ENCODE measurements at places on chromosomes 6 and 20.

- DNase-seq: no peak
Observed at GRCh38 chr20:41563087-41563486, 55.1 kb downstream of the CHD6 start.

DNA sequence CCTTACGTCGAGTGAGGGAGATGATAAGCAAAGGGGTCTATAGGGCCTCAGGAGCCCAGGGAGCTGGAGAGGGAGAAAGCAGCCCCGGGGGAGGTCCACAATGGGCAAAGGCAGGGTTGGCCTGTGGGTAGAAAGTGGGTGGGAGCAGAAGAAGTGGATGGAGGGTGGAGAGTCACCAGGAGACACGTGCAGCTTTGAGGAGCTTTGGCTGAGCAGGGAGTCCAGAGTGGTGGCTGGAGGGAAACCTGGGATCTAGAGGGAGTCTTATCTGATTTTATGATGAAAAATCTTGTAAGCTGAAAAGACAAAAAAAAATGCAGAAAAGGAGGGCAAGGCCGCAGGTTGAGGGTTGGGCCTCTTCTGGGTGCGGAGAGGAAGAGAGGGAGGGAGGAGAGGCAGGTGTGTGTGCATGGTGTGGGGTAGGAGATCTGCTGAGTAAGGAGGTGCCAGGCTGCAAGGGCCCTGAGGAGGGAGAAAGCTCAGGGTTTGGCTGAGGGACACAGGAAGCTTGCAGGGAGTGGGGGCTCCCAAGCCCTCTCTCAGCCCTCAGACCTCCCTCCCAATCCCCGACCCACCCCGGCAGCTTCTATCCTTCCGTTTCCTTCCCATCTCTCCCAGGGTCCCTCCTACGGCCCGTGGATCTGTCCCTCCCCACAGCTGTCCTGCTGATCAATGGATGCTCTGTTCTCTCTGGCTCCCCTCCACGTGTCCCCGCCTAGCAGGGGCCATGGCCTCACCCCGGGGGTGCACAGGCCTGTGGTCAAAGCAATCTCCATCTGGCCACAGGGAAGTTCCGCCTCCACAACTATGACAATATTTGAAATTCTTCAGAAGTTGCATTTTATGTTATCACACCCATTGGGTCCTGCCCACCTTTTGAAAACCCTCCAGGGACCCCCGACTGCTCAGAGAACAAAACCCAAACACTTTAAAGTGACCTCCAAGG lies 17.1 kb upstream of the BPI start:
- no peak for DNase-seq

GRCh38 chr20:31711179-31712111 lies 11.2 kb downstream of the BCL2L1 start:
- peak; percentile 47 for DNase-seq

- DNase-seq: no peak
Observed at GRCh38 chr6:1972962-1973361, 272.4 kb downstream of the GMDS start.

DNA sequence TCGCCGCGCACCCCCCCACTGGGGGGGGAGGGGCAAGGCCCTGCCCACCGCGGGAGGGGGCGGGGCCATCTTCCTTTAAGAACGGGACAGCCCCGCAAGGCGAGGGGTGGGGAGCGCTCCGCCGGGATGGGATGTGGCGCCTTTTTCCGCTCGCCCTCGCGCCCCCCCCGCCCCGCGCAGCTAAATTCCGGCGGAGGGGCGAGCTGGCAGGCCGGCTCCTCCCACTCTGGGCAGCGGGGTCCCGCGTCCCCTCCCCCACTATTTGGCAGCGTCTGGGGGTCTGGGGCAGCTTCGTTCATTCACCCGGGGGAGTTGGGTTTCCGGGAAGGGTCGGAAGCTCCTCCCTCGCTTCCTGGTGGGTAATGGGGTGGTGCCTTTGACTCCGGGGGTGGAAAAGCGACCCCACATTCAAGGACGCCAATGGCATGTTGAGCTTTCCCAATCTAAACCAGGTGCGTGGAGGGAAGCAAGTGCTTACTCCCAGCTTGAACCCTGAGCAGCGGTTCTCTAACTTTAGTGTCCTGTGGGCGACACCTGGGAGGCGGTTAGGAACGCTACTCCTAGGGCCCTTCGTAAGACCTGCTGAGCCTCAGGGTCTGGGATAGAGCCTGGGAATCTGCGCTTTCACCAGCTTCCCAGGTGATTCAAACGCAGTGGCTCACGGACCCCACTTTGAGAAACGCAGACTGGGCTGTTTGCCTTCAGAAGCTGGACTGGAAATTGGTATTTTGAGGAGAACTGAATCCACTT lies 927 bp downstream of the ASXL1 start:
- peak; percentile 70 for DNase-seq

DNA sequence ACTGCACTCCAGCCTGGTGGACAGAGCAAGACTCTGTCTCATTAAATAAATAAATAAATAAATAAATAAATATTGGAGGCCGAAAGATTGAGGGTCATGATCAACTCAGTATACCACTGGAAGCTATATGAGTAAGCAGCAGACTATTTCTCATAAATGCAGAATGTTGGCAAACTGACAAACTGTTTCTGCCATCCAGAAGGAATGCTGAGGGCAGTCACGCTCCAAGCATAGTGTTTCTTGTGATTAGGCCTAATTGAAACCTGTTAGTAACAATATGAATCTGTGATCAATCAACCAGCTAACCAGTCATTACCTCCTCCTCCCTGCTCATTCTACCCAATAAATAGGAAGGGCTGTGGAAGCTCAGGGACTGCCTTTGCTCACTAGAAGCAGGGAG lies 15.2 kb upstream of the KCNK15 start:
- no peak for DNase-seq

DNA sequence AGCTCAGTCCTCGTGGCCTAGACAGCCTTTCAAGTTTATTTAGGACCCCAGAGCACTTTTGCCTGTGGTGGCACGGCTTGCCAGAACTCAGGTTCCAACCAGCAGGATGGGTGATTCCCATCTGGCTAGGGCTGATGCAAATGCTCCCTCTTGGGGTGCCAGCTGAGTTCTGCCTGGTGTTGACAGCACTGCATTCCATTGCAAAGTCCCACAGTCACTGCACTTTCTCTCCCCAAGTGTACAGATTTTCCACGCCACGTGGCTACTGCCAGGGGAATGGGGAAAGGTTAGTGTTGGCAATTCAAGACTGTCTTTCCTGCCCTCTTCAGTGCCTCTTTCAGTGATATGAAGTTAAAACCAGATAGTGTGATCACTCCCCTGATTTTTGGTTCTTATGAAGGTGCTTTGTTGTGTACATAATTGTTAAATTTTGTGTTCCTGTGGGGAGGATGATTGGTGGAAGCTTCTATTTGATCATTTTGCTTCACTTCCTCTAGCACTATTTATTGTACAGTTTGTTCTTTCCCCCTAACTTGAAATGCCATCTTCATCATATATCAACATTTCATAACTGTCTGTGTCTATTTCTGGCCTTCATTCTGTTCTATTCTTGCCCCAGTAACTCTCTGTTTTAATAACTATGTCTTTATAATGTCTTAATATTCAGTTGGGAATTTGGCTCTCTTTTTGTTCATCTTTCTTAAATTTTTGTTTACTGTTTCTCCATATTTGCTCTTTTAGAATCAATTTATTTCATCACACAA lies 86.2 kb downstream of the CFAP61 start:
- no peak for DNase-seq

DNA sequence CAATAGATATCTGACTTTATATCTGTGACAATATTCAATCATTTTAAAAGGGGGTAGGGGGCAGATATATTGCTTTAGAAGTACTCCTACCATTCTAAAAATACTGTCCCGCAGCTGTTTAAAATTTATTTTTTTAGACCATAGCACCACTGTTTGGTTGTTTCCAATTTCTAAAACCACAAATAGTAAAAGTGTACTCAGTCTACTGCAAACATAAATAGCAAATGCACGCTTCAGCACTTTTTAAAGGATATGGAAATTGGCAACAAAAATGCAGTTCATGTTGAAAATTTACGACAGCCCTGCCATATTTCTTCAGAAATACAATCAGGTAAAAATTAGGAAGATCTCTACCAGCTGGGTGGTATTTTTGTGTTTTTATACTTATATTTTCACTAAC lies 132.0 kb upstream of the RUNX2 start:
- no peak for DNase-seq

- no peak for DNase-seq
Observed at GRCh38 chr6:156852858-156853216, 75.7 kb downstream of the ARID1B start.

GRCh38 chr6:17169291-17169690 lies 67.4 kb downstream of the STMND1 start:
- no peak for DNase-seq

GRCh38 chr6:36838896-36839748 lies at the start of gene CPNE5:
CPNE5 (minus strand) TSS chr6:36839444; CDS start chr6:36839377, 67 bp downstream.
- peak; percentile 11 for DNase-seq

GRCh38 chr20:40073535-40074111 lies 615.4 kb downstream of the MAFB start:
- DNase-seq: no peak

DNA sequence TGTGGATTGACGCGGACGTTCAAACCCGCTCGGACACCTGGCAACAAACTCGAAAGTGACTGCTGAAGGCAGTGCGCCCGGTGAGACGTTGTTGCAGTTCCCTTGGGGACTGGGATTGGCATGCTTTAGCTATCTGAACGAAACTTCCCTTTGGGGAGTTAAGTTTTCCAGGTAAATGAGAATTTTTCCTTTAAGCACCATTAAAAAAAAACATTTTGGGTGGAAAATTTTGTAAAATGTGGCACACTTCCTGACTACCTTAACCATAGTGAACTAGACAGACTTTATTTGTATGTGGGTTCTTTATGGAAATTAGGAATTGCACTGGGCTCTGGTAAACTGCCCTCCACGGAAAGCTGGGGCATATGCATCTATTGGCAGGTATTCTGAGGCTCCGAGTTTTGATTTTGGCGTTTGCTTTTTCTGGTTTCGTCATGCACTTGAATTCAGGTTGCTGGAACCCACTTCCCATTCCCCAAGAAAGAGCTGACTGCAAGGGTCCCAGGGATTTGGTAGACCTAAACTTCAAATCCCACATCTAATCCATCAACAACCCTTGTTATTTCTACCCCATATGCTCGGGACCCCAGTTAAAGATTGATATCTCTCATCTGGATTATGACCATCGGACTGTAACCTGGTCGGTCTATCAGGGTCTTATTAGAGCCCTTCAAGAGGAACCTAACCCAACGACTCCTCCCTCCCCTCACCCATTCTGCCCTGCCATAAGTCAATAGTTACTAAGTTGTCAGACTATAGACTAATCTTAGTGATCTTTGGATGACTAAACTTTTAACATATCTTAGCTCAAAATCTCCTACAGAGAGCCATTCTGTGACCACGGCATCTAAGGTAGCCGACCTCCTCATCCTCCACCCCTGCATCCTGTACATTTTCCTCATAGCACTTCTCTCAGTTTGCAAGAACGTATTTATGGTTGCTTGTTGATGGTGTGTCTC lies 800 bp upstream of the DYNLT1 start:
- DNase-seq: no peak

DNA sequence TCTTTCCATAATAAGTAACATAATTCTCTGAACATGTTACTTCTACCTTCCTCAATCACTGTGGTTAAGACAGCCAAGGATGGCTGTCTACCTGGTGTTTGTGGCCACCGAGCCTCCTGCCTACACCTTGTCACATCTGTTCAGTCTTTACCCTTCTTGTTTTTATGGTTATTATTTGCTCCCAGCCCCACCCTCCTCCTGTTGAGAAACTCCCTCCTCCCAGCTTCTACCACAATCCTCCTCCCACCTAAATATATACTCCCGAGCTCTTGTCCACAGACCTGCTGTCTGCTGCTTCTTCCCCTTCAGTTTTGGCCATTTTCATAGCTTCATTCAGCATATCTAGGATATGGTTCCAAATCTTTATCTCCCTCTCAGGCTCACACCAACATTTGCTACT lies 35.7 kb upstream of the GABRR1 start:
- no peak for DNase-seq

DNA sequence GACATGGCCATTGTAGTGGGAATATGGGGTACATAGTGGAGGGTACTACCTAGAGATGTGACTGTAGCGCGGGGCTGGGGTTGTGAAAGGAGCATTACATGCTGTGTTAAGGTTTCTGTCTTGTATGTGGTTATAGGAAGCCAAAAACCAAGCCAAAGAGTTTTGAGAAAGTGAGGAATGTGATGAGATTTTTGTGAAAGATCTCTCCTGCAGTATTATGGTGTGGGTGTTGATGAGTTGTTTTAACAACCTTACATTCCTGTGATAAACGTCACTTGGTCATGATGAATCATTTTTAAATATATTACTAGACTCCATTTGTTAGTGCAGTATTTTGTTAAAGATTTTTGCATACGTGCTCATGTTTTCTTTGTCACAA lies 48.9 kb downstream of the ZFAND3 start:
- DNase-seq: no peak

- no peak for DNase-seq
Observed at GRCh38 chr20:13455713-13456112, 183.0 kb downstream of the TASP1 start.

- DNase-seq: no peak
Observed at GRCh38 chr20:3082306-3082951, 2.1 kb downstream of the AVP start.

DNA sequence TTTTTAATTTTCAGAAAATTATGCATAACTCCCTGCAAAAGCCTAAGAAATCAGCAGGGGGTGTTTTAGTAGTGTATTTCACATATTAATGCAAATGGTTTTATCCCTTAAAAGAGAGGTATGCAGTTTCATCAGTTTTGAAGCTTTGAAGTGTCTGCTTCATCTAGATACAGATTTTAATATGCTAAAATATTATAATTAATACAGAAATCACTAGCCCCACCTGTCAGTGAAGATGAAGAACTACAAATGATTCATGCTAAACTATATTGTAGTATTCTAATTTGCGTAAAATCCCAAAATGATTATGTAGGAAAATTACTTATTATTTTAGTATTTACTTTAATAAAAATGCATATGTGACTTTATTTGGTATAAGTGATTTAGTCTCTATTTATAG lies 2.9 kb upstream of the TFB1M start:
- no peak for DNase-seq

- DNase-seq: no peak
Observed at GRCh38 chr6:10547809-10548208, 26.7 kb downstream of the GCNT2 start.

DNA sequence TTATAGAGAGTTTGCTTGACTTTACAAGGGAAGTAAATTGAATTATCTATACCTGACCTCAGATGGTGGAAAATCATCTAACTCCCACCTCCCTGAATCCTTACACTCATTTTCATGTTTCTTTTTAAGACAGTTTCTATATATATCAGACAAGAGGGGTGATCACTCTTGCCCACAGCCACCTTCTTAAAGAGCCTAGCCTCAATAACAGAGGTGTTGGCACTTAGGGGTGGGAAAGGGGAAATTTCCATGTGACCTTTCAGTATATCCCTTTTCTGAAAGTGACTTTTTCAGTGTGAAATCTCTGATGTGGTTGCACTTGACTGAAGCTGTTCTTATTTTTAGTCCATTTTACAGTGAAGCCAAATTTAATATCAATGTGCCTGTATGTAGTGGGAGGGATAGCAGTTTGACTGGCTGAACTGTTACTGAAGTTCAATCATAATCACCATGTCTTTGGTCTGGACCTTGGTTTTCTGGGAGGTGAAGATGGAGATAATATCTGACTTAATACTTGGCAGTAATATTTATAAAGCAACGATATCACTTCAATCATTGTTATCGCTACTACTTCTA lies 141.3 kb downstream of the MAP3K7 start:
- no peak for DNase-seq

- no peak for DNase-seq
Observed at GRCh38 chr20:54429364-54429763, 46.0 kb upstream of the DOK5 start.

Data from NCI-H345 (cell line).